Amniotic stem cell (primary cell): ENCODE measurements at places on chromosomes 4 and X.
A peak's percentile ranks its signal among the peaks of the same experiment; 100 is the strongest.

- no peak for DNase-seq
These were observed 777.8 kb upstream of the FRG1 start for GRCh38 chr4:189162888-189163287.

- DNase-seq = no peak
These were observed 303.7 kb upstream of the GNPDA2 start for GRCh38 chr4:45030059-45030458.

DNA sequence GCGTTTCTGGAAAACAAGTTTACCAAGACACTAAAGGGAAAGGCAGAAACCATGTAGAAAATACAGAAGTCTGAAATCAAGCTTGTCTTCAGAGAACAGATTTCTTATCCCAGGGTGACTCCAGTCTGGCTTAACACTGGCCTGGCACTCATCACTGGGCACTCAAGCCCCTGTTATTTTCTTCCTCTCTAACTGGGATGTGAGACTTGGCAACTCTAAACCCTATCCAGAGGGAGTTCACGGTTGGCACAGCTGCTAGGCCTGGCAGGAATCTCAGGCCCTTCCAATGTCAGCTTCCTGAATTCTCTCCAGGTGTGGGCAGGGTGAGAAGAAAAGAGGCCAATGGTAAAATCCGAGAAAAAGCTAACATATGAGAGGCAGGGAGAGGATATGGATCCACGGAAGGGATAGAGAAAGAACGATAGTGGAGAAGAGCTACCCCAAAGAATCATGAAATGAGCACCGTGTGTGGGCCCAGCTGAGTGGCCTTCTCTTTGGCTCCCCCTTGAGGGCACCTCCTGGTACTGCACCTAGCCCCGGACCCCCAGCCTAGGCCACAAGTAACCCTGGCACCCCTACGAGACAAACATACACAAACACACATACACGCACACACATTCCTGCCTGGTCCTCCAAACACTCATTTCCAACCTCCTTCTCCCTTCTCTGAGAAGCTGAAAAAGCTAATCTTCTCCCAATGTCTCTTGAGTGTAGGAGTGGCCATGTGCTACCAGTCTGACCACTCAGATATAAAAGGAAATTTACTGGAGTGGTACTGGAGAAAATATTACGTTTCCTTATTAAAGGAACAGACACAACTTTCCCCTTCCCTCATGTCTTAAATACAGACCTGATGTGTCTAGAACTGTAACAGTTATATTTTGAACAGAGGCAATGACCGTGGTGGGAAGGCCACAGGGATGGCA, 16.6 kb upstream of the PTCHD1 start:
- no peak for DNase-seq

DNA sequence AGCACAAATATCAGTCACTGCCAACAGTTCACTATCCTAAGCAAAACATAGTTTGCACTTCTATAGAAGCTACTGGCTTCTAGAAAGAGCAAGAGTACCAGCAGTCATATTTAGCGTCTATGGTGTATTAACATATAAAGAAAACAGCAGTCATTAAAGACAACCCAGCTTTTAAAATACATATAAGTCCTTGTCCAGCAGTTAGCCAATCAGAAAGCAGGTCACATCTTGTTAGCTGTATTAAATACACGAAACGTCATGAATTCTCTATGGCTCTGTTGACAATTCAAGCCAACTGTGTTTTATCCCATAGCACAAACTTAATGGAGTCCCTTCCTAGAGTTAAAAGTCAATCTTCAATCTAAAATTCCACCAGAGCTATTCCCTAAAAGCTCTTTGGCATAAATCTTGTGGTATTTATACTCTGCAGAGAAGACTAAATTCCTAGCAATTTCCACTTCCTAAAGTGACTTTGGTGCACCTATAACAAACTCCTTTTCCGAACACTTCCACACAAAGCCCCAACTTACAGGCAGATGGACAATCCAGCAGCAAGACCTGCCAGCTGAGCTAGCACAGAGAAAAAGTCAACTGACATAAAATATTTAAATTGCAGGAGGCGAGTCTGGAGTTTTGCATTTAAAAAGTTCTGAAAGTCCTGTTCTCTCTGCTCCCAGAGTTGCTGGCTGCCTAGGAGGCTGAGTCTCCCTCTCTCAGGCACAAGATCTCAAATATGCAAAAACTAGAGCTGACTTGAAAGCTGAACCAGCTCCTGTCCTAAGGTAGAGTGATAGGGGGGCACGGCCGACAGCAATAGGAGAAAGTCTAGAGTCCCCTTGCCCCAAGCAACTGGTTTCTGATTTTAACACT, 1.3 kb downstream of the LDB2 start:
- peak; percentile 50 for DNase-seq

DNA sequence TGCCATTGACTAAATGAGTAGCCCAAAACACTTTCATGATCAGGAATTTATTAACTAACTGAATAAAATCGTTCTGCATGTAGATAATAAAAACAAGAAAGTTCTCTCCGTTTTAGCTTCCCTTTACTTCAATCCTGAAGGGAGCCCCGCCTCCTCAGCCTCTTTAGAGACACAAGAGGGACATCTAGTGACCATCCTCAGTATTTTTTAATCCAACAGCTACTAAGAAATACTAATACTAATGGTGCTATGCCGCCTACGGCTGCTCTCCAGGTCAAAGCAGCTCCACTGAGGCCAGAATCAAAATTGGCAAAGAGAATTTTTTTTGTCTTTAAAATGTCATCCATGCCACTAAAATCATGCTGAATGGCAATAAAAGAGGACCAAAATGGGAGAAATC, 3.2 kb upstream of the PCDH19 start:
- DNase-seq = peak; percentile 30

DNA sequence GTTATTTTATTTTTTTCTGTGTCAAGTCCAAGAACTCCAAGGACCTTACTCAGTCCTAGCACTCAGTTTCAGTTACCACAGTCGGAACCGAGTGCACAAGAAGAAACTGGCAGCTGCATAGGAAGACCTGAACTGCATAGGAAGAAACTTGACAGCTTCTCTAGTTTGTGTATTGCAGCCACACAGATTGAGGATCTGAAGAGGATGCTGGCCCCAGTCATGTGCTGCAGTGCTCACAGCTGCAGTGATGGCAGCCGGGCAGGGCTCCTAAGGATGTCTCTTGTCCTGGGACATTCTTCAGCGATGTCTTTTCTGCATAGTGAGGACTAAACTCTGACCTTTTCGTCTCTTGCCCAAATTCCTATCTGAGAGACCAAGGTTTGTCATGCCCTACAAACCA, 261.2 kb downstream of the STIM2 start:
- no peak for DNase-seq
